A673 (cell line): ENCODE measurements at places on chromosomes 7 and 10. TPM values are rescaled to one million over a fixed set of nuclear protein-coding genes. Genes with fewer than 3 reads are reported as not detected.

- H3K4me3 ChIP-seq, result no peak overlapping the region
- no peak for DNase-seq
- H3K27me3 ChIP-seq, result no peaks in the 10 kb centered on the region
- H3K36me3 ChIP-seq, result no peaks in the 10 kb centered on the region
These were observed 6.3 kb downstream of the LIPF start for GRCh38 chr10:88670497-88670896.

SPACDR gene
- total RNA-seq, result 2.9 and 3.9 TPM in 2 replicates

CDH23 gene
- total RNA-seq, result 49.7 and 50.7 TPM in 2 replicates

DNA sequence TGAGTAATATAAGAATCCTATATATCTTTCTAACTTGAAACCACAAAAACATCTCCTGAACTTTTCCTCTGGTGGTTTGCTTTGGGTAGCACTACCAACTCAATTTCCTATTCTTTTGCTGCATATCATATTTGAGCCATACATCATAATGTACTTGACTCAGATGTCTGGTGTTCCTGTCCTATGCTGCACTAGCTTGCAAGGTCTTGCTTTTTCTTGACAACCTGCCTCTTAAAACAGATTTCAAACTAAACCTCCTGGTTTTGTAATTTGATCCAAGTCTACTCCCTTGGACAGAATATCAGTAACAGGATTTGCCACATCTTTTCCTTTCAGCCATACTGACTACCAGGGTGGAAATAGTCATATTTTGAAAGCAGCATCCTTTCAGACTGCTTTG lies 520.3 kb upstream of the LRRTM3 start:
- no peaks in the 10 kb centered on the region for H3K4me1 ChIP-seq
- no peaks in the 10 kb centered on the region for H3K36me3 ChIP-seq
- no peaks in the 10 kb centered on the region for H3K27me3 ChIP-seq
- H3K4me3 ChIP-seq, result no peak overlapping the region
- no peak overlapping the region for H3K27ac ChIP-seq

CTBP2 gene
- total RNA-seq, result 77.8 and 81.7 TPM in 2 replicates

- no peak overlapping the region for H3K4me3 ChIP-seq
- H3K36me3 ChIP-seq, result no peaks in the 10 kb centered on the region
- no peak overlapping the region for H3K27ac ChIP-seq
- H3K27me3 ChIP-seq, result no peaks in the 10 kb centered on the region
These were observed 258.5 kb upstream of the AOAH start for GRCh38 chr7:36982766-36983165.

- no peaks in the 10 kb centered on the region for H3K4me1 ChIP-seq
- no peak for DNase-seq
- H3K27me3 ChIP-seq, result no peaks in the 10 kb centered on the region
- H3K36me3 ChIP-seq, result no peaks in the 10 kb centered on the region
These were observed 53.9 kb downstream of the CHST15 start for GRCh38 chr10:124039483-124040013.

- no peaks in the 10 kb centered on the region for H3K36me3 ChIP-seq
- no peak for DNase-seq
- no peaks in the 10 kb centered on the region for H3K27me3 ChIP-seq
- no peak overlapping the region for H3K27ac ChIP-seq
- H3K4me3 ChIP-seq, result no peak overlapping the region
These were observed 1159.5 kb downstream of the CNTNAP2 start for GRCh38 chr7:147276106-147276505.

ASB15 gene
- total RNA-seq, result not detected in 2 replicates

WEE2 gene
- 0.09 TPM in 1 of 2 replicates, not detected in the other for total RNA-seq

- H3K4me3 ChIP-seq, result no peak overlapping the region
- no peak overlapping the region for H3K27ac ChIP-seq
- no peaks in the 10 kb centered on the region for H3K27me3 ChIP-seq
- H3K36me3 ChIP-seq, result no peaks in the 10 kb centered on the region
- DNase-seq, result no peak
These were observed 109.8 kb upstream of the ELMO1 start for GRCh38 chr7:37558320-37559096.

SLC29A3 gene
- total RNA-seq, result 6.1 and 6.6 TPM in 2 replicates

- H3K27me3 ChIP-seq, result no peaks in the 10 kb centered on the region
- H3K4me3 ChIP-seq, result no peak overlapping the region
- no peak for DNase-seq
- no peaks in the 10 kb centered on the region for H3K4me1 ChIP-seq
- H3K36me3 ChIP-seq, result no peaks in the 10 kb centered on the region
- H3K27ac ChIP-seq, result no peak overlapping the region
These were observed 14.1 kb downstream of the NFE2L3 start for GRCh38 chr7:26165950-26166683.

GRCh38 chr7:99601656-99602310 lies 3.7 kb downstream of the TMEM225B start:
- no peaks in the 10 kb centered on the region for H3K36me3 ChIP-seq
- H3K27me3 ChIP-seq, result no peaks in the 10 kb centered on the region
- no peak overlapping the region for H3K4me3 ChIP-seq
- no peaks in the 10 kb centered on the region for H3K4me1 ChIP-seq
- DNase-seq, result no peak
- H3K27ac ChIP-seq, result no peak overlapping the region

FOXI2 gene
- total RNA-seq, result not detected in 2 replicates

GRCh38 chr7:17406738-17407137 lies 108.3 kb downstream of the AHR start:
- H3K4me1 ChIP-seq, result peaks cover 3% of the 10 kb centered on the region
- H3K4me3 ChIP-seq, result no peak overlapping the region
- no peaks in the 10 kb centered on the region for H3K27me3 ChIP-seq
- no peak overlapping the region for H3K27ac ChIP-seq
- no peaks in the 10 kb centered on the region for H3K36me3 ChIP-seq

DNA sequence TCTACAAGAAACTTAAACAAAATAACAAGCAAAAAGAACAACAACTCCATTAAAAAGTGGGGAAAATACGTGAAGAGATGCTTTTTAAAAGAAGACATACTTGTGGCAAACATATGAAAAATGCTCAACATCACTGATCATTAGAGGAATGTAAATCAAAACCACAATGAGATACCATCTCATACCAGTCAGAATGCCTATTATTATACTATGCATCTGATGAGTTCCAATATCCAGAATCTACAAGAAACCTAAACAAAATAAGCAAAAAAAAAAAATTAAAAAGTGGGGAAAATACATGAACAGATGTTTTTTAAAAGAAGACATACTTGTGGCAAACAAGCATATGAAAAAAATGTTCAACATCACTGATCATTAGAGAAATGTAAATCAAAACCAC lies 29.6 kb upstream of the AKR1C3 start:
- H3K27me3 ChIP-seq, result no peaks in the 10 kb centered on the region
- peaks cover 9% of the 10 kb centered on the region for H3K4me1 ChIP-seq
- no peak overlapping the region for H3K27ac ChIP-seq
- no peaks in the 10 kb centered on the region for H3K36me3 ChIP-seq

MARVELD1 gene
- total RNA-seq, result 26.6 and 30.1 TPM in 2 replicates

GRCh38 chr7:51366172-51366728 lies 49.6 kb upstream of the COBL start:
- H3K4me1 ChIP-seq, result no peaks in the 10 kb centered on the region
- no peaks in the 10 kb centered on the region for H3K36me3 ChIP-seq
- no peak overlapping the region for H3K27ac ChIP-seq
- H3K27me3 ChIP-seq, result no peaks in the 10 kb centered on the region
- no peak for DNase-seq

DNA sequence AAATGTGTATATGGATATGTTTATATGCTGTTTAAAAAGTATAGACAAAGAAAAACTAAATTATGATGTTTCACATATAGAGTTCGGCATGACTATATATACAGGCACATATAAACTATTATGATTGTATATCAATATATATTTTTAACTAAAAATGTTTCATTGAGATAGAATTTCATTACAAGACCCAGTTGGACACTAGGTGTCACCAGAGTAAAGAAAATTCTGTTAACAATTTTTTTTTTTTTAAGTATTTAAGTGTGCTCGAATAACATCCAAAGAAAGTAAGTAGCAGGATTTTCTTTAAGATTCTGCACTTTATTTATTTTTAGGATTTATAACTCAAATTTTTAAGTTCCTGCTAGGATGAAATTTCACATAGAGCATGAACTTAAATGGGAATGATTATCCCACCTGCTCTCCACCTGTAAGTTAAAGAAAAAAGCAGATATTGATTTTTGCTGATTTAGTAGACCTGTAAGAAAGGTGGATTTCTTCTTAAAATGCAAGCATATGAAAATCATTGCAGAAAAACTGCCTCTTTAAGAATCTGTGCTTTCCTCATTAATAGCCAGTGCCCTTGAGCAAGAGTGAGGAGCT lies 961.5 kb downstream of the PCDH15 start:
- no peaks in the 10 kb centered on the region for H3K4me1 ChIP-seq
- H3K27ac ChIP-seq, result no peak overlapping the region
- no peak overlapping the region for H3K4me3 ChIP-seq
- no peaks in the 10 kb centered on the region for H3K27me3 ChIP-seq
- DNase-seq, result peak; percentile 31

GRCh38 chr10:32054094-32054493 lies 2.1 kb downstream of the KIF5B start:
- H3K4me3 ChIP-seq, result peak overlapping the region; percentile 97
- H3K27me3 ChIP-seq, result no peaks in the 10 kb centered on the region
- peaks cover 34% of the 10 kb centered on the region for H3K4me1 ChIP-seq
- no peak overlapping the region for H3K27ac ChIP-seq
- peak; percentile 55 for DNase-seq

HK1 gene
- 106 and 107 TPM in 2 replicates for total RNA-seq

EPO gene
- 0.21 TPM in 1 of 2 replicates, not detected in the other for total RNA-seq

LDB3 gene
- total RNA-seq, result 0.22 and 0.34 TPM in 2 replicates

- no peaks in the 10 kb centered on the region for H3K4me1 ChIP-seq
- no peak overlapping the region for H3K27ac ChIP-seq
- no peaks in the 10 kb centered on the region for H3K36me3 ChIP-seq
These were observed 90.0 kb upstream of the IGFBP3 start for GRCh38 chr7:46011059-46011458.

- H3K36me3 ChIP-seq, result no peaks in the 10 kb centered on the region
- H3K27me3 ChIP-seq, result peaks cover 18% of the 10 kb centered on the region
- no peak overlapping the region for H3K27ac ChIP-seq
- no peak overlapping the region for H3K4me3 ChIP-seq
These were observed 387.0 kb downstream of the GRID1 start for GRCh38 chr10:85979598-85979997.

DNA sequence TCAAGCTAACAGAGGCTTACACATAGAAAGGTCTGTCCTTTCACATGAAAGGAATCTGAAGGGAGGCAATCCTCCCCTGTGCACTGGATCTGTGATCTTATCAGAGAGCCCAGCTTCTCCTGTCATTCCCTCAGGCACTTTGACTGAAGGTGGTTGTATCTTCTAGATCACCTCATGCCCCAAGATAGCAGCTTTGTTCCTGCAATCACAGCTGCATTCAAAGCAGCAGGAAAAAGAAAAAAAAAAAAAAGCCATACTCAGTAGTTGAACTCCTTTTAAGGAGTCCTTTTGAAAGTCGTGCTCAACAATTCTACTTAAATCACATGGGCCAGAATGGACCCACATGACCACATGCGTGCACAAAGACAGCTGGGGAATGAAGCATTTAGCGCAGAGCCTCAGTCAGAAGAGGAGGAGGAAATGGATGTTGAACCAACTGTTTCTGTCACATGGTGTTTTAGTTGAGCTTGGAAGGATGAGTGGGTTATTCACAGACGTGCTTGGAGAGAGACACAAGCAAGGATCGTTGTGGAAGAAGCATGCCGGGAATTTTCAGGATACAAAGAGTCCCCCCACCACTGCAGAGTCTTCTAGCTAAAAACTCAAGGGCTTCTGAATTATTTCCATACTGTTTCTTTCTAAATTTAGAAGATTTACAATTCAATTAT lies 13.0 kb upstream of the PFKP start:
- H3K27me3 ChIP-seq, result no peaks in the 10 kb centered on the region
- DNase-seq, result no peak

GRCh38 chr10:103706762-103707161 lies 148.6 kb downstream of the SH3PXD2A start:
- H3K27ac ChIP-seq, result no peak overlapping the region
- H3K36me3 ChIP-seq, result no peaks in the 10 kb centered on the region
- no peaks in the 10 kb centered on the region for H3K27me3 ChIP-seq

BAZ1B gene
- total RNA-seq, result 122 and 127 TPM in 2 replicates

GRCh38 chr7:47819607-47819920 lies 128.7 kb downstream of the PKD1L1 start:
- peaks cover 17% of the 10 kb centered on the region for H3K27me3 ChIP-seq
- no peak overlapping the region for H3K4me3 ChIP-seq
- no peak overlapping the region for H3K27ac ChIP-seq
- DNase-seq, result no peak
- H3K4me1 ChIP-seq, result no peaks in the 10 kb centered on the region
- H3K36me3 ChIP-seq, result no peaks in the 10 kb centered on the region

SEMA3E gene
- not detected in 2 replicates for total RNA-seq

DNA sequence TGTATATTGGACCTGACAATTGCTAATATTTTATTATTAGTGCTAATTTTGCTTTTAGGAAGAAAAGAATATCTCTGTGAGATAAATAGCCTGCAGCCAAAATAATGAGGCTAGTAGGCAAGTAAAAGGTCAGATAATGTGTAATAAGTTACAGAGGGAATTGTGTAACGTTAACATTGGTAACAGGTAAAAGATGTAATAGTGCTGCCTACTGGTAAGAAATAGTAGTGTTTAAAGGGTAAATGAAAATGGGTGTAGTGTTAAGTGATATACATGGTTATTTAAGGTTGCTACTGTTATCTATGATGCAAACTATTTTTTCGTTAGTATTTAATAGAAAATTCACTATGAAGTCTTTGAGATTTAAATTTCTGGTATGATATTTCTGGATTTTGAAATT lies 9.2 kb upstream of the FOXP2 start:
- H3K4me3 ChIP-seq, result no peak overlapping the region
- peaks cover 40% of the 10 kb centered on the region for H3K27me3 ChIP-seq
- H3K27ac ChIP-seq, result no peak overlapping the region
- peak; percentile 15 for DNase-seq
- no peaks in the 10 kb centered on the region for H3K4me1 ChIP-seq
